ENCODE measurements at places on chromosomes 3 and 15.

- no peak for DNase-seq
Observed at GRCh38 chr3:196920733-196921132, 21.6 kb downstream of the NCBP2 start.

DNA sequence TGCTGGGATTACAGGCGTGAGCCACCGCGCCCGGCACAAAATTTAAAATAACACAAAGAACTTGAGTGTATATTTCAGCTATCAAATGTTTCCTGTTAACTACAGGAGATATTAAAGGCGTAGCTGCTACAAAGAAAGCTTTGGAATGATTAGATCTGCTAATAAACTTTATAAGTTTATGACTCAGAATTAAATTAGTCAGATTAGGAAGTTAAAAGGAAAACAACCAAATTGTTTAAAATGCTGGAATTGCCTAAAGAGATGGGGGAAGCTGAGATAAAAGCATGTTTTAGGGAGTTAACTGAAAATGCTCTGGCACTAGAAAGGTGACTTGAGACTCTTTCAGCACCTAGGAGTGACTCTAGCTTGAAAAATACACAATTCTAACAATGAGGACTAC lies 58.9 kb downstream of the COL8A1 start:
- DNase-seq = no peak

GRCh38 chr15:33636234-33636633 lies 325.5 kb downstream of the RYR3 start:
- no peak for DNase-seq

DNA sequence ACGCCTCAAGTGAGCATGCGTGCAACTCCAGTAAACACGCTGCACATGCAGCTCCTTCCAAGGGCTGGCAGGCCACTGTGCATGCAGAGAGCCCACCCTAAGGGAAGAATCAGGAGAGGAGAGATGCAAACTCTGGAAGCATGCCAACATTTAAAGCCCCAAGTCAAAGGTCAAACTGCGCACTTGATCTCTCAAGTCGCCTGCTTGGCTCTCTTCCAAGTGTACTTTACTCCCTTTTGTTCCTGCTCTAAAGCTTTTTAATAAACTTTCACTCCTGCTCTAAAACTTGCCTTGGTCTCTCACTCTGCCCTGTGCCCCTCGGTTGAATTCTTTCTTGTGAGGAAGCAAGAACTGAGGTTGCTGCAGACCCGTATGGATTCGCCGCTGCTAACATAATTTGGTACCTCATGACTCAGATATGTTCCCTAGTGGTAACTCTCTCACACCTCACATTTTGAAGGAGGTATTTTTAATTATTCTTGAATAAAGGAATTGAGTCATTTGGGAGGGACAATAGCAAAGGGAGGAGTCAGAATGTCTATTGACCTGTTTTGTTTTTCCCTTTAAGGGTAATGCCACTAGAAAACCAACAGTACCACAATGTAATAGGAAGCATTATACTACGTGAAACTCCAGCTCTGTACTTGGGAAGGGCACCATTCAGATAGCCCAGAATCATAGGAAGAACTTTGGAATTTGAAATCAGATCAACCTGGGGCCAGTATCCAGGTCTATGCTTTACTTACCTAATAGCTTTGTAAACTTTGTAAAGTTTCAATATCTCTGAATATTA lies 19.6 kb upstream of the DGKG start:
- DNase-seq = no peak

GRCh38 chr3:142597906-142598305 lies 1.7 kb downstream of the PLS1 start:
- no peak for DNase-seq

GRCh38 chr15:76903251-76903681 lies 1.9 kb downstream of the SCAPER start:
- DNase-seq = no peak

Data from stimulated activated CD8-positive, alpha-beta memory T cell treated with anti-CD3 and anti-CD28 coated beads, Interleukin-4, amount 100 ng/mL, for 1 hour (primary cell).